ENCODE measurements at places on chromosomes 3 and 15. TPM values are rescaled to one million over a fixed set of nuclear protein-coding genes. Genes with fewer than 3 reads are reported as not detected.

DNA sequence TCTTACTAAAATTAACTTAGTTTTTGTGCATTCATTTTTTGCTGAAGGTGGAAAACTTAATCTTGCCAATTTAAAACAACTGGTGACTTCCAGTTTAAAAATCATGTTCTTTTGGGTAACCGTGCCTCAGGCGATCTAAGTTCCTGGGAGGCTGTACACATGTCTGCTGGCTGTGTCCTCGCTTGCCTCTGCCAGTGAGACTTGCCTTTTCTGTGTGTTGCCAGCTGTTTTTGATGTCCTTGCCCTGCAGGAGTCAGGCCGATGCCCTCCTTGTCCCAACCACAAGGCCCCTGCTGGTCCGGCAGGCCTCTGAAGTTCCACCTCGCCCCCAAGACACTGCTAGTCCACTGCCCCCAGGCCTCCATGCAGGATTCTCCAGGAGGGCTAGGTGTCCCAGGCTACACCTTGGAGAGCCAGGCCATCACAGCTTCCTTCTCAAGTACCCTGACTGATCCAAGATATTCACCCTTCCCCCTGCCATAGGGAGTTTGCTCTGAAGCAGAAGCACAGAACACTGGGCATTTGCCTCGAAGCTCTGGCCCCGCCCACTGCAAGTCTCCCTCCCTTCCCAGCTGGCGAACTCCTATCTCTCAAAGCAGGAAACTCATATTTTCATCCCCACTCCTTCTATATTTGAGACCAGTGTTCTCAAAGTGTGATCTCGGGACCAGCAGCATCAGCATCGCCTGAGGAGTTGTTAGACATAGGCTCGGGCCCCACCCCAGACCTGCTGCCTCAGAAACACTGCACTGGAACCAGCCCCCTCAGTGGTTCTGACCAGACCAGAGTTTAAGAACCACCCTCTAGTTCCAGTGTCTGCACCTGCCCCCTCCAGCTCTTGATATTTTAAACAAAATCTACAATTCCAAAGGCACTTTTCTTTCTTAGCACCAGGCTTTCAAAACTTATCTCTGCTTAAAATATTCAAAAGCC lies 185.8 kb upstream of the UBE2E1 start:
- DNase-seq: no peak

DNA sequence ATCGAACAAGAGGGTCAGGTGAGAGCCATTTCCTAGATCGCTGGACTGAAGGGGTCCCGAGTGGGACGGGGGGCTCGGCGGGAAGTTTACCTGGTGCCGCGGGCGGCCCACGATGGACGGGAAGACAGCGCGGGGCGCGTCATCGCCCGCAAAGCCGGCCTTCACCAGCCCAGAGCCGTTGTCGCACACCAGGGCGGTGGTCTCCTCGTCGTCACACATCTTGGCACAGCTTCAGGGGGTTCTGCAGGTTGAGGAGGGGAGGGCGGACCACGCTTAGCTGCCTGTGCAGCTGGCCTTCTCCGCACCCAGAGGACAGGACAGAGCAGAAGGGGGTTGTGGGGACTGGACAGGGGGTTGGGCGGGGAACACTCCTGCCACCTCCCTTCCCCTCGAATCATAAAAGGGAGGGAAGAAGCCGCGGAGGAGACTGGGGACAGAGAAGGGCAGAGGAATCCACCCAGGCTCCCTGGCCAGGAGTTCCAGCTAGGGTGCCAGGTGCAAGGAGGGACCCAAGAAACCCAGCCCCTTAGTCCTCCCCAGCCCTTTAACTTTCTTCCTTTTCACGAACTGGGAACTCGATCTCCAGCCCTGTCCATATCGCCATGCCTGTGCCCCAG lies 651 bp downstream of the ACTC1 start:
- no peak for DNase-seq

DNA sequence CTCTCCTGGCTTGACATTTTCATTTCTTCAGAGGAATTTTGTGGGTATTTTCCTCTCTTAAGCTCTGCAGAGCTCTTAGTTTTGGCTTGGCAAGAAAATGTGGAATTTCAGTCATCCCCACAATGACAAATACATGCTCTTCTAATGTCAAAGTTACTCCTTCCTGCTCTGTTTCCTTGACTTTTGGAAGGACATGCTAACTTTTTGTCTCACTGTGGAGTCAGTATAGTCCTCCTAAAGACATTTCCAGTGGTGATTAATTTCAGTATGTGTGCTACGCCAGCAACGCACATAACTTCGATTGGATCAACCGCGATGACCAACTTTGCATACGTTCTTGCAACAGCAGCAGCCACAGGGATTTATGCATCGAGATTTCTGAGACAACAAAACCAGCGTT lies 13.3 kb downstream of the EBLN2 start:
- DNase-seq: no peak

- DNase-seq: no peak
Measured at GRCh38 chr3:13053420-13053819, 19.8 kb downstream of the IQSEC1 start.

DNA sequence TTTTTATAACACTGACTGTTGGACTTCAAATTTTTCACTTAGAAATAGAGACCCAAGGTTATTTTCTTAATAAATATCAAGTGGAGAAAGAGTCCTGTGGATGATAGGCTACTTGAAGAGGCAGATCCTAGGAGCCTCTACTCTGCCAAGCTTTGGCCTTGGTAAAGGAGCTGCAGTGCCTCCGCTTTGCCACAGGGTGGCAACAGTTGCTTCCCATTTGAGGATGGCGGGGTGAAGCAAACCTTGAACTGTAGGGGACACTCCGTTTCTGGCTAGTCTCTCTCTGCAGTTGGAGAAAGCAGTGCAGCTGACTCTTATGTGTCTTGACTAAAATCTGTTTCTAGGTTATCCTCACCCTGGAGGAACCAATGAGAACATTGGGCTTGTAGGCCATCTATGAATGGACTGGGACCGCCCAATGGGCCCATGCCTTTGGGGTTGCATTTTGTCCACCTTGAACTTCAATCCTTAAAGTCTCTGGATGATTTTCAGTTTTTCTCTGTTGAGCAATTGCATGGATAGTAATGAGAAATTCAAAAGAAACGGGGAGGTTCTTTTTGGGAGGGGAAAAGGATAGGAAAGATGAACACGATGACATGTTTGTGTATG lies 9.8 kb downstream of the SCG5 start:
- peak; percentile 72 for DNase-seq

- DNase-seq: no peak
Measured at GRCh38 chr3:49937090-49937489, 2.9 kb upstream of the RBM6 start.

GRCh38 chr15:87563869-87564268 lies 692.7 kb downstream of the NTRK3 start:
- DNase-seq: no peak

GRCh38 chr3:127986803-127987202 lies 65.4 kb upstream of the SEC61A1 start:
- DNase-seq: no peak

GRCh38 chr3:23648326-23648995 lies 157.3 kb upstream of the UBE2E1 start:
- DNase-seq: peak; percentile 66

DNA sequence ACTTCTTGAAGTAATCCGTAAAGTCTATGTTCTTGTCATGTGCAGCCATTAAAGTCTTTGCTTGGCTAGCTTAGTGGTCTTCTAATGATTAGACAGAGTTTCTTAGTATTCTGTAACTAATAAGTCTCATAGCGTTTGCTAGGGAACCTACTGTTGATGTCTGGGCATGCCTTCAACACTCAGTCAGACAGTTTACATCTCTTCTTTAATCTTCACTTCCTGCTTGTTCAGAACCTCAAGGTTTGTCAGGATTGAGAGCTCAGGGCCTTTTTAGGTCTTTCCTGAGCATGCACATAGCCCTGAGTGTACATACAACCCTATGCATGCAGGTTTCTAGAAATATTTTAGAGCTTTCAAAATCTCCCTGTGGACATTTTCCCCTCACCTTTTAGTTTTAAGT lies 426.3 kb downstream of the AGBL1 start:
- no peak for DNase-seq

- peak; percentile 63 for DNase-seq
Measured at GRCh38 chr3:126287536-126288241, 69.5 kb downstream of the KLF15 start.

- no peak for DNase-seq
Measured at GRCh38 chr3:111972891-111973290, 5.9 kb upstream of the ABHD10 start.

- DNase-seq: peak; percentile 56
Measured at GRCh38 chr3:193788189-193788991, 195.4 kb downstream of the OPA1 start.

DNA sequence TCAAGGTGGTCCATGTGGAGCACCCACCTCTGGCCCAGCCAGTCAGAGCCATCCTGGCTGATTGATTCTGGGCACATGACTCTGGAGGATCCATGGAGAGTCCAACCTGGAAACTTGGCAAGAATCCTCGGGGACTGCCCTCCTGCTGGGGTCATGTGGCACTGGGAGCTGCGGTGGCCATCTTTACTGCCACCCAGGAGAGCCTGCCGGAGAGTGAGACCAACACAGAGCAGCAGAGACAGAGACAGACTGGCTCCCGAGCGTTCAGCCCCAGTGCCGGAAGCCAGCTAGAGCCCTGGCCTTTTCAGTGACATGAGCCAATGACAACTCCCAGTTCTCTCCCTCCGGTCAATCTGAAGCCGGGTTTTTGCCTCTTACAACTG lies 11.5 kb upstream of the GATA2 start:
- no peak for DNase-seq

DNA sequence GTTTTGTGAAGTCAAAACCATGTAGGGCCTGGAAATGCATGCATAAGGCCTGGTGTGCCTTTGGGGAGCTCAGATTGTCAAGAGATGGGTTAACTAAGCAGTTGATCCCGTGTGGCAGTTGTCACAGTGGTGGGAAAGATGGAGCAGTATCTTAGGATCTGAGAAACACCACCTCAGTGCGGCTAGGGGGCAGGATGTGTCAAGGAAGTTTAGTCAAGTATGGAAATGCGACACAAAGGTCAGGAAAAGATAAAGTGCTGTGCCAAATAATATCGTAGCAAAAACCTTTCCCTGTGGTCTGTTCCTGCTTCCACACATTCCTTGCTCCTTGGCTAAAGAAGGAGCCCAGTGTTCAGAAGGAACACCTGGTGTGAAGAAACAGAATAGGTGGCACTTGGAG lies 396.4 kb downstream of the EDEM1 start:
- no peak for DNase-seq

- DNase-seq: peak; percentile 90
Measured at GRCh38 chr3:124260206-124260915, 268.4 kb upstream of the ROPN1 start.

DNA sequence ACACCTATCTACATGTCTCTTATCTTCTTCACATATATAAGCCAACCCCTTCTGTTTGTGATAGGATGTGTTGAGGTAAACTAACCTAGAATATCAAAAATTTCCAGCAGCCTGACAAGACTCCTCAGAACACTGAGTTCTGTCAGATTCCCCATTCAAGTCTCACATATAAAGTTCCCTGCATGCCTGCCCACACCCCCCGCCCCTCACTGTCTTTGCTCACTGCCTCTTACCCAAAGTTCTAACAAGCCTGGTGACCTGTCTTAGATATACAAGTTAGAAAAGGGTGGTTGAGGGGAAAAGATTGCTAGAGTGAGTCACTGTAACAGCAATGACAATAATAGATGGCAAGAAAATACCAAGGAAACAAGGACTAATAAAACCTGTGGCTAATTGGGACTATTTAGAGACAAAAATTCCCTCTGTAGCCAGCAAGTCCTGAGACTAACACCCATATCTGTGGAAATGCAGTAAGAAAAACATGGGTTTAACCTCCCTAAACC lies 40.1 kb downstream of the FBXO22 start:
- DNase-seq: no peak

DNA sequence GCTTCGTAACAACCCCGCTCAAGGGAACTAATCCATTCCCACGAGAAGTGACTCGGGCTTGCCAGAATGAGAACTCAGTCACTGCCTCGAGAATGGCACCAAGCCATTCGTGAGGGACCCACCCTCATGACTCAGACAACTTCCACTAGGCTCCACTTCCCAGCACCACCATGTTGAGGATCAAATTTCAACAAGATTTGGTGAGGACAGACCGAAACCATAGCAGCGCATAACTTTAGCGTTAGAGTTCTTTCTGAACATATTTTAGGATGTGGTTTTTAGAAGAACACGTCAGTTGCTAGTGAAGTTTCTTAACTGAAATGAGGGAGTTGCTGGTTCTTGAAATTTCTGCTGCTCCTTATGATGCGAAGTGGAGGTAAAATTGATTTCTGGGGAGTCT lies 13.5 kb downstream of the PTPRG start:
- DNase-seq: peak; percentile 99

DNA sequence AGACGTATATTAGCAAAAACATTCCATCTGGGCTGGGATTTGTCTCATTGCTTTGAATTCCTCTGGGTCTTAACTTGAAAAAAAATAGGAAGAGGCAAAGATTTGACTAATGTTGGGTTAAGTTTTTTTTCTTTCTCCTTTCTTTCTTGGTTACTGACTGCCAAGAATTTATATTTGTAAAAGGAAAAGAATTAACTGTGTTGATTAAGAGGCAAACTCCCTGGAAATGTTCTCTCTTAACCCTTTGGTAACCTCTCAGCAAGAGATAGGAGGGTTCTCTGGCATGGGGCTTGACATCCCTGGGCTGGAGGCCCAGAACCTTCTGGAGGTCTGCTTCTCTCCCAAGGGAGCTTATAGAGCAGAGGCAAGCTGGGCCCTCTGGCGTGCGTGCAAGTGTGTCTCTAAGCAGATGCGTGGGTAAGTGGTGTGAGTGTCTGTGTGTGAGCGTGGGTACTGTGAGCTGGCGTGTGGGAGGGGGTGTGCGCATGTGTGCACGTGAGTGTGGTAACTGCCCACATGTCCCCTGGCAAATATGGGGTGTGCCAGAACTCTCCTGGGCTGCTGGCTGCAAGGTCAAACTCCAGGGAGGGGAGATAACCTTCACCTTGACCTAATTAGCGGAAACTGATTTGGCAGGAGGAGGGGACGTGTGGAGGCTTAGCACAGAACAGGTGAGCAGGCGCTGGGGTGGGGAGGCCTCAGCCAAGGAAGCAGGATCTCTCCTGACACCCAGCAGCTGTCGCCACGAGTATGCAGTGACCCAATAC lies 49.4 kb upstream of the MAGEF1 start:
- peak; percentile 77 for DNase-seq

DNA sequence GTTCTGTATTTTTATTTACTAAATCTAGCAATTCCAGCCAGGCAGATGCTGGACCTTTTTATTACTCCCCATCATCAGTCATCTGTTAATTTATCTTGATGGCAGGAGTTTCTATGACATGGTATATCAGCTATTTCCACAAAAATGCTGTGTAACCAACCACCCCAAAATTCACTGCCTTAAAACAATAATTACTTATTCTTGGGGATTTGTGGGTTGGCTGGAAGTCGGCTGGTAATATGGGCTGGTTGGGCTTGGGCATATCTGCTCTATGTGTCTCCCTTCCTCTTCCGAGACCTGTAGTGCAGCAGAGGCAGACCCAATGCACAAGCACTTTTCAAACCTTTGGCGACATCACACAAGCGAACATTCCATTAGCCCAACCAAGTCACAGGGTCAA lies 92.1 kb upstream of the UBE2E1 start:
- peak; percentile 87 for DNase-seq

COX17 gene
- total RNA-seq: 21.0 TPM

DNASE1L3 gene
- not detected for total RNA-seq

SLC22A13 gene
- 0.33 TPM for total RNA-seq

RAD51 gene
- 0.77 TPM for total RNA-seq

GP9 gene
- not detected for total RNA-seq

PLSCR2 gene
- total RNA-seq: not detected

SOX14 gene
- total RNA-seq: not detected

PYGO1 gene
- total RNA-seq: 10.1 TPM

TGM5 gene
- total RNA-seq: not detected

KCNMB3 gene
- 1.5 TPM for total RNA-seq

GOLGA8T gene
- total RNA-seq: 0.26 TPM

EOMES gene
- under 0.01 TPM for total RNA-seq

RETNLB gene
- total RNA-seq: not detected

MITF gene
- total RNA-seq: 34.3 TPM

RBPMS2 gene
- not detected for total RNA-seq
